NCI-H1436 treated with DMSO at 0.1 percent for 48 hours (cell line): ENCODE measurements at places on chromosomes 12 and 14.

- DNase-seq, result peak; percentile 98
These were observed 1.9 kb upstream of the PTMS start for GRCh38 chr12:6764011-6764828.

DNA sequence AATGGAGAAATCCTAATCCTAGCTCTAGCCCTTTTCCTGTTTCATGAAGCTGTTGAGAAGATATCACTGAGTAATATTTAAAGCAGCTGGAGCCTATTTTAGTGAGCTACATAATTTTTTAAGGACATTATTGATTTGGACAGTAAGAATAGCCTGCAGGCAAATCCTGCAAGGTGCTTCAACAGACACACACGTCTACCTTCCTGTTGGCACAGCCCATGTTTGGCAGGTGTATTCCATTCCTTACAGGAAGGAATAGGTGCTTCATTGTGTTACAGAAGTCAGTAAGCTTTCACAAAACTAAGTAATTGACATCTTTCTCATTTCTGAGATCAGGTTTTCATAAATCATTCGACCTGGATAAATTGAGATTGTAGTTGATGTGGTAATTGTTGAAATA, 50.6 kb downstream of the FOXA1 start:
- DNase-seq, result no peak

GRCh38 chr14:33467971-33468370, 482.9 kb downstream of the EGLN3 start:
- no peak for DNase-seq

DNA sequence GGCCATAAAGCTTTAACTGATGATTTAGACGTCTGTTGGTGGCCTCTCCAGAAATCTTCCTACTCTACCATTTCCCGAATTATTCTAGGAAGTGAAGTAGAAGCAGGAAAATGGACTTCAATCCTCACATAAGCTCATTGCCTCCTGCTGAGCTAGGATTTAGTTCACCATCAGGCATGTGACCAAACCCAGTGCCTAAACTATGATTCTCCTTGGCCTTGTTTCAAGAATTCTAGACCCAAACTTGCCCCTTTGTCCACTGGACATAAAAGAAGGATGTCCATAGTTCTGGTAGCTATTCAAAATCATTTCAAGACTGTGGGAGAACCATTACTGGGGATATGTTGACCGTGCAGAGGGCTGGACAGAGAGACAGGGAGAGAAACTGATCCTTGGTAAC, 105.8 kb downstream of the C12orf50 start:
- no peak for DNase-seq

DNA sequence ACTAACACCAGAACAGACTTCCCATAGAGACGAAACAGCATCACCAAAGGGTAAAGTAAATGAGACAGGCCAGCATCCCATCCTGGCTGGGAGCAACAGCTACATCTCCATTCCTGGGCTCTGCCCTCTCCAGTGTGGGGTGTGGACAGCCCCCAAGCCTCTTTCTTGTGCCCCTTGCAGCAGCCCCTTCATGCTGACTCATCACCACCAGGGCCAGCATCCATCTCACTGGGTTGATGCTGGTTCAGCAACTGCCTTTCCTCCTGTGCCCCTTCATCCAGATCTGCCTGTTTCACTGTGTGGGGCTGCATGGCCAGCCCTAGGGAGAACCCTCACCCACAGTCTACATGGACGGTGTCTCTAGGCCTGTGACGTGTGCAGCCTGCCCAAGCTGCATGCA, 569.1 kb upstream of the TBX3 start:
- DNase-seq, result no peak

DNA sequence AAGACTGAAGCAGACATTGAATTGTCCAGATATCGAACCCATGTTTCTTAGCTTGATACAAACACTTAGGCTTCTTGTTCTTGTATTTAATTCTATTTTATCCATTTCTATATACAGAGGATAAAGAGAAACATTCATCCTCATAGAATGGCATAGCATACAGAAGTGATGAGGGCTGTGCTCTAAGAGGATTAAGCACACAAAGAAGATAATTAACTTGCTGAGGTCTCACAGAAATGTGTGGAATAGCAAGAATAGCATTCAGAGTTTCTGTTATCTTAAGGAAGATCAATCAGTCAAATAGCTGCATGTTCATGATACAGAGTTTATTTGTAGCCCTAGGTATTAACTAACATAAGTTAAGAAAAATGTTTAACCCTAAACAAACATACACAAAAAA, 27.3 kb upstream of the STRAP start:
- no peak for DNase-seq

- DNase-seq, result no peak
These were observed 61.0 kb upstream of the RERGL start for GRCh38 chr12:18151036-18151435.

- no peak for DNase-seq
These were observed 121.0 kb upstream of the GARIN2 start for GRCh38 chr14:67068251-67068650.

- DNase-seq, result no peak
These were observed 2.9 kb downstream of the CLECL1 start for GRCh38 chr12:9730011-9730410.

- DNase-seq, result no peak
These were observed 7.6 kb downstream of the NR4A1 start for GRCh38 chr12:52058631-52059361.

- no peak for DNase-seq
These were observed 13.5 kb downstream of the WNT5B start for GRCh38 chr12:1642513-1642912.

DNA sequence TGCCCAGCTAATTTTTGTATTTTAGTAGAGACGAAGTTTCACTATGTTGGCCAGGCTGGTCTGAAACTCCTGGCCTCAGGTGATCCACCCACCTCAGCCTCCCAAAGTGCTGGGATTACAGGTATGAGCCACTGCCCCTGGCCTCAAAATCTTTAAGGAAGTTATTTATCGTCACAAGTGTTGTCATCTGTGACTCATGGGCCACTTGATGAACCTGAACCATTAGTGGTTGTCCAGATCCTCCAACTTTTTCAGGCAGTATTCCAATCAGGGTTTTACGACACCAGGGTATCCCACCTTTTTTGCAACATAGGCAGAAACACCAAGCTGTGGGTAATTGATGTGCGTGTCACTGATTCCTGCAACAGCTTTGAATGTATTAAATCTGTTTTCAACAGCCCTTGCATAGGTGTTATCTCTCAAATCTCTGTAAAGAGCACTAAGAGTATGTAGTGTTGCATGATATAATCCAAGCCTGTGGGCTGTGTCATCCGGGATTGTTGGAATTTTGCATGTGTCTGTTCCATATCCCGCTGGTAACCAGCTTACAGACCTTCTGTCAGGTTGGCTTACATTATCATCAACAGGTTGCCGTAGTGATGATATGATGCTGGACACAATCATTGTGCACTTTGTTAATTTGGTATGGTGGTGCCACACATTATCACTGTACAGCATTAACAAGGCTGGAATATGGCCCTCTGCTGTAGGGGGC, 79.3 kb upstream of the SCN8A start:
- DNase-seq, result no peak

DNA sequence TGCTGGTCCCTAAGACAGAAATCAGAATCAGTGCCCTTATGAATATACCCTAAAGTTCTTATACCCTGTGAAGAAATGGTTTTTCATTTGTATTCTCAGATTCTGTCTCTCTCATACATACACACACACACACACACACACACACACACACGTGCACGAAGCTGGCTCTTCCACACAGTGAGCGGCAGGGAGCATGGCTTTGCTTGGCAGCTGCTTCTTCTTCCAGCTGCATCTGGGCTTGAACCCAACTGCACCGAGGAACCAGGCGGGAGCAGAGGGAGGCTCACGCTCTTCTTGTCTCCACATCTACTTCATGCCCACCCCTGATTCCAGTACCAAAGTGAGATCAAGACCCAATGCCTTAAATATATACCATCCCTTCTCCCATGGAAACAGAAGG, 19.4 kb downstream of the GRIN2B start:
- no peak for DNase-seq

- DNase-seq, result no peak
These were observed 769.8 kb downstream of the C12orf50 start for GRCh38 chr12:87259391-87259790.

GRCh38 chr14:51482102-51482501, 169.6 kb upstream of the FRMD6 start:
- DNase-seq, result no peak

DNA sequence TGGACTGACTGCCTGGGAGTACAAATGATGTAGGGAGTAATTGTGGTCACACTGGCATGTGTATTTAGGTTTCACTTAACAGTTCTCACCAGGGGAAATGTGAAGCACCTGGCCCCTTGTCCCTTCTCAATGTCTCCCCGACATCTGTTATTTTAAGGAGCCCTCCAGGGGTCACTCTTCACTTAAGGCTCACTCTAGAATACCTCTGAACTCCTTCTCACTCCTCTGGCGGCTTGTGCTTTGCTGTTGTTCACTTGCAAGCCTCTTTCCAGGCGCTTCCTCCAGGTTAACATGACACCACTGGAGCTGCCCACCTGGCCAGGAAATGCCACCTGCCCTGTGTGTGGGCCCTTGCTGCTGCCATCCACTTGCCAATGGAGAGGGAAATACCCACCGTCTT, 56.5 kb upstream of the GZMB start:
- no peak for DNase-seq

GRCh38 chr14:100384819-100385813, 62.0 kb downstream of the SLC25A47 start:
- no peak for DNase-seq

GRCh38 chr14:34059037-34059924, 108.4 kb upstream of the EGLN3 start:
- DNase-seq, result no peak

DNA sequence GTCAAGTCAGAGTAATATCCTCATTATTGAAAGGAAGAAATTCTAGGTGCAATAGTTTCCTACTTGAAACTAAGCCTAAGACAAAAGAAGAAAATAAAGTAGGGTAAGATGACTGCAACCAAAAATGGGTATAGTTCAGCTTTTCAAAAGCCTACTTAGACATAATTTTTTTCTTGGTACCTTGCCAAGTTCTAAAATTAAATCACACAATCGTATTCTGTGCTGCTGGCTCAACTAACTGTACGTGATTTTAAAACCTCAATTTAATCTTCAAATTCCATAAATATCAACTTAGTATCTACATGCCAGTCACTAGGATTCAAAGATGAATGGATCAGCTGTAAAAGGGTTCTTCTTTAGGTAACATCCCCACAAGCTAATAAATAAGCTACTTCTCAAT, 56.9 kb downstream of the SCAF11 start:
- no peak for DNase-seq

- DNase-seq, result no peak
These were observed 1077.2 kb downstream of the VRK1 start for GRCh38 chr14:97874394-97874793.

DNA sequence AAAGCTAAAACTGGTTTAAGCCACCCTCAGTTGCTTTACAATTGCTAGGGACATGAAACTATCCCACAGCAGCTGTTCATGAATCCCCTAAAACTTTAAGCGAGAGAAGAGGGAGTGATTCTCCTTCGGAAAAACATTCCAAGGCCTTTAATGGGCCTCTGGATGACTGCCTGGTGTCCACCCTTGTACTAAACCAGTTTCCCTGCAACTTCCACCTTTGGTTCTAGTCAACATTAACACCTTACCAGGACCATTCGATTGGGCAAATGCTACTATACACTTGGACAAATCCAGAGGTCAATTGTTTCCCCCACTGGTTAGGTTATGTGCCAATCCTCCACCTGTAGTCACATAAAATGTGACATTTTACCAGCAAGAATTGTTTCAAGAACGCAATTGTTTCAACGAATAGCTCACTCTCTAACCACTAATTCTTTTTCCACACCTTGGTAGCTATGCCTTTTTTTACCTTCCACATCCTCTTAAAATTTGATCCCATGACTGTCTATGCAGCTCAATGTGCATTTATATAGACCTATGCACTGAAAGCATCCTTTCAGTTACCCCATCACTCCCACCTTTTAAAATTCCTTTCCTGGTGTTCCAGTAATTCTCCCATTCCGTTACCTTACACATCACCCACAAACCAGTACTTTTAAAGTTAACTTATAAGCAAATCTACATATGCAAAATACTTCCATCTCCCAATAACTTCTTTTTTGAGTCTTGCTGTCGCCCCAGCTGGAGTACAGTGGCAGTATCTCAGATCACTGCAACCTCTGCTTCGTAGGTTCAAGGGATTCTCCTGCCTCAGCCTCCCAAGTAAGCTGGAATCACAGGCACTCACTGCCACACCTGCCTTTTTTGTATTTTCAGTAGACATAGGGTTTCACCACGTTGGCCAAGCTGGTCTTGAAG, 3.6 kb downstream of the UBC start:
- no peak for DNase-seq

GRCh38 chr12:6423267-6424007, 21.3 kb upstream of the CD27 start:
- DNase-seq, result peak; percentile 85

- no peak for DNase-seq
These were observed 38.0 kb upstream of the EIF5 start for GRCh38 chr14:103296007-103296406.

- no peak for DNase-seq
These were observed 32.6 kb downstream of the DTX1 start for GRCh38 chr12:113088971-113089756.

DNA sequence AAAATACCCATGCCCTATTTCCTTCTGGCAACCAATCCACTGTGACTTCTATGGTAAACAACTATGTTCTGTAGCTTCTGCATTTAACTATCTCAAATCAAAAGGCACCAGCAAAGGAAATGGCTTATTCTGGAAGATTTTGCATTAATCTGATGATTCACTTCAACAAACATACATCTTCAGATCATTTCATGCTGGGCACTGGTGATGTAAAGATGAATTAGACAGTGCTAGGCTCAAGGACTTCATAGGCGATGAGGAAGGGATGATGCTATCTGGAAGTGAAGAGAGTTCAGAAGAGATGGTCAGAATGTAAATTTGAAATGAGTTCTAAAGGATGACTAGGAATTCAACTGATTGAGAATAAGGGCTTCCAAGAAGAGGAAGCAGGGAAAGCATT, 363.3 kb downstream of the PAWR start:
- no peak for DNase-seq

- DNase-seq, result no peak
These were observed 43.4 kb downstream of the BDKRB1 start for GRCh38 chr14:96299441-96299840.

- DNase-seq, result no peak
These were observed 290.7 kb downstream of the NPAS3 start for GRCh38 chr14:33229269-33229929.

- no peak for DNase-seq
These were observed 672.4 kb upstream of the FLRT2 start for GRCh38 chr14:84857571-84857970.

GRCh38 chr12:83893101-83893500, 1019.5 kb downstream of the SLC6A15 start:
- no peak for DNase-seq

DNA sequence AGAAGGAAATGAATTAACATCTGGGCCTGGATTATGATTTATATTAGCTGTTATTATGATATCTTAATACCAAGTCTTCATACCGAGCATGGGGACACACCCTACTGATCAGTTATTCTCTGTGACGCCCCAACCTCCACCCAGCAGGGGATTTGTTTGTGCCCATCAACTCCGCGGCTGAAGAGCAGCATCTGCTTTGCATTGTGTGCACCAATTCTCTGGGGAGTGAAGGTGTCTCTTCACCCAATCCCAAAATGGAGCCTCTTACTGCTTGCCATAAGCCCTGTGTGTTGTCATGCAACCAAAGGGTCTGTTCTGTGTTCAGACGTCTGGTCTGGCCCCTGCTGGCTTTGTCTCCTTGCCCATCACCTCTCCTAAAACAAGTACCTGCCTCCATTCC, 25.4 kb downstream of the DHRS2 start:
- no peak for DNase-seq
